Astrocyte of the spinal cord (primary cell): ENCODE measurements at places on chromosomes 3 and 15.

DNA sequence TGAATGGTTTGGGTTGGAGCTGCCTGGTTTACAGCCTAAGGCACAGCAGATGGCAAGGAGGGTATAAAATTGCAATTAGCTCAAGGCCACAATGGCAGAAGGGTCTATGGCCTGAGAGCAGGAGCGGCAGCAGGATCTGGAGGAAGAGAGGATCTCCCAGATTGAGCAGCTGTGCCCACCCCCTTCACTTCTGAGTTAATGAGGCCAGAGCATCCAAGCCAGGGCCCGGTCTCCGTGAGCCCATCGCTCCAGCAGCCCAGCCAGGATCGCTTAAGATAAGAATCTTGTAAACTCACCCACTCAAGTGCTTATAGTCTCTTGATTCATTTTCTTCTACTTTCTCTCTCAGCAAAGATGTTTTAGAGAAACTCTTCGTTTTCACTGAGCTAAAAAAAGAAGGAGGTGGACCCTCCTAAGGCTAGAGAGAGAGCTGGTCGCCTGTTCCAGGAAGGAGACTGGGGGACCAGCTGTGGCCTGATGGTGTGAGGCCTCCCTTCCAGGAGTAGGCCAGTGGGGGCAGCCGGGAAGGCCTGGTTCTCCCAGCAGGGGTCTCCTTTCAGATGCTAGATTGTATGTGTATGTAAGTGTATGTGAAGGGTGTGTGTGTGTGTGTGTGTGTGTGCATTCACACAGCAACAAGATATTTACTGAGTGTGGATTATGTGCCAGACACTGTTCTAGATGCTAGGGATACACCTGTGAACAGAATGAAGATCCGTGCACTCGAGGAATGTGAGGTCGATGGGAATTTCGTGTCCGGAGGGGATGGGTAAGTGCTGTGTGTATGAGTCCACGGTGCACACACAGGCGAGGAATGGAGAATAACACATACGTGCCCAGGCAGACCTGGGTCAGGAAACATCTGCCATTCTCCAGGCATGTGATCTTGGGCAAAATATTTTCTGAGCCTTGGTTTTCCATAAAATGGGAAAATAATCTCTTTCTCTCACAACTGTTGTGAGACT, 18.6 kb downstream of the MAGEF1 start:
- DNase-seq = no peak

- peak; percentile 27 for DNase-seq
Observed at GRCh38 chr15:70670680-70671079, 92.7 kb downstream of the UACA start.

GRCh38 chr3:107421170-107421792, 44.0 kb downstream of the CCDC54 start:
- peak; percentile 77 for DNase-seq

- DNase-seq = peak; percentile 38
Observed at GRCh38 chr3:195201295-195201694, 69.7 kb downstream of the XXYLT1 start.

GRCh38 chr3:156424758-156425157, 130.2 kb downstream of the SSR3 start:
- no peak for DNase-seq

DNA sequence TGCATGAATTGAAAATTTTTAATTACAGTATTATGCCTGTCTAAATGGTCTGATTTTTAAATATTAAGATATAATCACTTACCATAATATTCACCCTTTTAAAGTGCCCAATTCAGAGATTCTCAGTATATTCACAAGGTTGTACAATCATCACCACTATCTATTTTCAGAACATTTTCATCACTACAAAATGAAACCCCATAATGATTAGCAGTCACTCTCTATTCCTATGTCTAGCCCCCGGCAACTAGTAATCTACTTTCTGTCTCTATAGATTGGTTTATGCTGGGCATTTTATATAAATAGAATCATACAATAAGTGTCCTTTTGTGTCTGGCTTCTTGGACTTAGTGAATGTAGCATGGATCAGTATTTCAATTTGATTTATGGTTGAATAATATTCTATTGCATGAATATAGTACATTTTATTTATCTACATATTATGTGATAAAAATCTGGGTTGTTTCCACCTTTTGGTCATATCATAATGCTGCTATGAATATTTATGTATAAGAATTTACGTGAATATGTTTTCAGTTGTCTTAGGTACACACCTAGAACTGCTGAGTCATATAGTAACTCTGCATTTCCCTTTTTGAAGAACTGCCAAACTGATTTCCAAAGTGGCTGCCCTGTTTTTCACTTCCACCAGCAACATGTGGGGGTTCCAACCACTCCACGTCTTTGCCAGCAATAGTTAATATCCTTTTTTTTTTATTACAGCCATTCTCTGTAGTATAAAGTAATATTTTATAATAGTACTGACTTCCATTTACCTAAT, 485.7 kb upstream of the ZNF385D start:
- DNase-seq = peak; percentile 6

DNA sequence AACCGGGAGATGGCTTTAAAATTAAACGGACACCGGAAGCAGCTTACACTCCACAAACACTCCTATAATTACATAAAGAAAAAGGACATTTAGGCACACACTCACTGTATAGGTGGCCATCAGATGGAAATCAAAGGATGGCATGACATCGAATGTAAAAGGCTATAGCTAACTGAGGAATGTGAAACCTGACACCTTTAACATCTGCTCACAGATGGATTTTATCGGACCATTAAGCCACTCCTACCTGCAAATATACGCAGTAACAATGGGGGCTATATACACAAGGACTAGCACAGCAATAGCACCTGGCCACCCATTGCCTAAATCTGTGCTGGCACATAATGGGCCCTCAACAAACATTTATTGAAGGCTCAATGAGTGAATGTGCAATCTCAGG, 14.5 kb upstream of the RBSN start:
- DNase-seq = no peak

DNA sequence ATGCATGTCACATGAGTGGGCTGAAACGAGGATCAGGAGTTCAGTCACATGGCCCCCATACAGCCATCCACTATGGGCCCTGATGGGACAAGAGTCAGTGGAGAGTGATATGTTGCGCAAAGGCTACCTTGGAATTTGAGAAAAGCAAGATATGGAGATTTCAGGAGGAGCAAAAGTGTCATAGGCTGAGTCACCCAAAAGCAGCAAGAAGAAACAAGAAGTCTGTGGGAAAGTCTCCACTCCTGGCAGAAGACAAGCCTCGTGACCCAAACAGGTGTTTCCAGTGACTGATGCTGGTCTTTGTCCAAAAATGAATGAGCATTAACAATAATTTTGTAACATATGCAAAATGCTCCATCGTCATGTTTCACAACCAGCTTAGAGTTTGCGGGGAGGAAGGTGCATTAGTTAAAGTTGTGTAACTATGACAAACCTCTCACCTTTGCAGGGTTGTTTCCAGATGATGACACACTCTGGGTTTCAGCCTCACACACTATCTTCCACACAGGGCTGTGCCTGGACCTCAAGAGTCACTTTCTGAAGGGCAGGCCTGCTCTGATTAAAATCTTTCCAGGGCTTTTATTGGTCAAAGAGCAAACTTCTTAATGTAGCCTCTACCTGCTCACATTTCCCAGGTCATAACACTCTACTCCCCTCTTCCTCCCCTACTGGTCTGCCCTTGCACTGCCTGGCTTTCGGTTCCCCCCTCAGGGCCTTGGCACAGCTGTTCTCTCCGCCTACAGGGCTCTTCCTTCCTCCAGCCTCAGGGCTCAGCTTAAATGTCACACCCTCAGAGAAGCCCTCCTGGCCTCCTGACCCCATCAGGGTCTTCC, 3.9 kb upstream of the DNASE1L3 start:
- DNase-seq = no peak

GRCh38 chr3:189488241-189488767, 142.9 kb upstream of the TP63 start:
- DNase-seq = peak; percentile 80

DNA sequence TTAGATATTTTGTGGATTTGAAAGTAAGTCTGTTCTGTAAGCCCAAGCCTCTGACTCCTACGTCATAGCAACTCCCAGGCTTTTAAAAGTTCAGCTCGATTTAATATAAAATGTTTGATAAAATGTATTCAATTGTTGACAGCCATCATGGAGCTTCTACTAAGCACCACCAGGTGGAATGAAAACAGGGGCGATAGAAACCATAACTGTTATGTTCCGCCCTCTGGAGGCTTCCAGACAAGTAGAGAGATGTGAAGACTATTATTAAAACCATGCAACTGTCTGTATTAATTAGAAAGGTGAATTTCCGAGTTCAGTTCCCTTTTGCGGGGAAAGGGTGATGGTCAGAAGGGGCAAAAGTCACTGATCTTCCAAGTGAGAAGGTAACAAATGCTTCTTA, 292.2 kb downstream of the NR2F2 start:
- DNase-seq = no peak
